ENCODE measurements at places on chromosomes 2 and 18.

DNA sequence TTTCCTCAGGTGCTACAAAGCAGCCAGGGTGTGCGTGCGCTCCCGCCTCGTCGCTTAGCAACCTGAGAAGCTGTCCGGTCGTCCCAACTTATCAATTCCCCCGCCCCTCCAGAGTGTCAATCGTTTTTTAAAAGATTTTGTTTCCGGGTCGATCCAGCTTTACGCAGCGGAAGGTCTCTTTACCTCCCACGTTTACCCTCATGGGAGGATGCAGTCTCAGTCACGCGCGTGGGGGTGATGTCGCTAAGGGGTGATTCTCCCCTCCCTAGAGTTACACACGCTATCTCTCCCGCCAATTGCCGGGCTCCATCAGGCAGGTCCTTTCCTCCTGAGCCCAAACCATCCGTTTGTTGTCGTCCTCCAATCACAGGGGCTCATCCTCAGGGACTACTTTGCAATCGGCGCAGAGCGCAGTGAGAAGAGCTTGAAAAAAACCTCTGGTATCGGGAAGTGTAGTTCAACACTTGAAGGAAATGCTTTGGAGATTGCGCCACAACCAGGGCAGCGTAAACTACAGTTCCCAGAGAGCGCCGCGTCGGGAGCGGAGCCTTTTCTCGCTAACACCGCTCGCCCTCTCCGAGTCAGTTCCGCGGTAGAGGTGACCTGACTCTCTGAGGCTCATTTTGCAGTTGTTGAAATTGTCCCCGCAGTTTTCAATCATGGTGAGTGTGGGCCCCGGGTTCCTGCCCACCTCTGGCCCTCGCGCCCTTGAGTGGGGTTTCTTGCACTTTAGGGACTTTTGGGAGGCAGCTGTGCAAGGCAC, at the start of the genes MDH1 and WDPCP:
TSS of gene MDH1 (plus strand) at position 579 of the 763 bp plus-strand sequence. CDS start at position 660, 81 bp downstream.
TSS of gene WDPCP (minus strand) at position 93 of the 763 bp plus-strand sequence. CDS start 206 bp downstream, outside the sequence.
- DNase-seq = peak; percentile 100

DNA sequence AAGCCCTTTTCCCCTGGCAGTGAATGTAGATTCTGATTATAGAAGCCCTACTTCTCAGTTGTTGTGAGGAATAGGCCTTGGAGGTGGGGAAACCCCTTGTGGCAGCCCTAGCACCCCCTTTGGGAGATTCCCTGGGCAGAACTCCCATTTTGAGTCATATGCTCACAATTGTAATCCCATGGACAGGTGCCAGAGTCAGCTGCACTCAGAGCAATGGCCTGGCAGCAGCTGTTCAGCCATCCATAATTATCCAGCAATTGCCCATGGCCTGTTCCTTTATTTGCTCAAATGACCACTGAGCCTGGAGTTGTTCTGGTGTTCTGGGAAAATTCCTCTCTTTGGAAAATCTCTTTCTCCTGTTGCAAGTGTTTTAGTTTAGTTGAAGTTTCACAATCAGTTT, 71.7 kb downstream of the PTRHD1 start:
- peak; percentile 83 for DNase-seq

DNA sequence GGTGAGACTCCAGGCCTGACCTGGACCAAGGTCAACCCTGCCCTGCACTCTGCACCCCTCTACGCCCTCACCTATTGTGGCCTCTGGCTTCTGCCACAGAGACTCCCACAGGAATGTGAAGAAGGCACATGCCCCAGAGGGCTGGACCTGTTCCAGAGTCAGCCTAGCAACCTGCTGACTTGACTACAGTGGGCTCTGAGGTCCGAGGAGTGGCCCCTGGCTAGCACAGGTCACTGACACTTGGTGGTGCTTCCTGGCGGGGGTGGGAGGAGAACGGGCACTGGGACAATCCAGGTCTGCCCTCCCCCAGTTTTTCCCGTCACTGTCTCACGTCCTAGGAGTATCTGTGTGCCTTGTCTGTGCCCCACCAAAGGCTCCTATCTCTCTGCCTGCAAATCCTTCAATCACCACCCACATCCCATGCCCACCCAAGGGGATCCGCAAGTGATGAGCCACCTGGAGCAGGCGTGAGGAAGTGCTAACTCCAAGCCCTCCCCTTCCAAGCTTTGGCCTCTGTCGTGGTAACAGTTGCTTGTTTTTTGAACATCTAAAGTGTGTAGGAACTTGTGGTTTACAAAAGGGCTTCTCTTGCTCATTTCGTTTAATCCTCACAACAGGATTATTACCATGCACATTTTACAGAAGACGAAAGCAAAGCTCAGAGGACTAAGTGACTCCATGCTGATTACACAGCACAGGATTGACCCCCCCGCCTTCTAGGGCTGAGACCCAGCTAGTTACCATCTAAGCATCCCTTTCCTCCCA, 86.2 kb downstream of the MCFD2 start:
- no peak for DNase-seq

- no peak for DNase-seq
Measured at GRCh38 chr2:230757476-230757875, 44.8 kb downstream of the CAB39 start.

DNA sequence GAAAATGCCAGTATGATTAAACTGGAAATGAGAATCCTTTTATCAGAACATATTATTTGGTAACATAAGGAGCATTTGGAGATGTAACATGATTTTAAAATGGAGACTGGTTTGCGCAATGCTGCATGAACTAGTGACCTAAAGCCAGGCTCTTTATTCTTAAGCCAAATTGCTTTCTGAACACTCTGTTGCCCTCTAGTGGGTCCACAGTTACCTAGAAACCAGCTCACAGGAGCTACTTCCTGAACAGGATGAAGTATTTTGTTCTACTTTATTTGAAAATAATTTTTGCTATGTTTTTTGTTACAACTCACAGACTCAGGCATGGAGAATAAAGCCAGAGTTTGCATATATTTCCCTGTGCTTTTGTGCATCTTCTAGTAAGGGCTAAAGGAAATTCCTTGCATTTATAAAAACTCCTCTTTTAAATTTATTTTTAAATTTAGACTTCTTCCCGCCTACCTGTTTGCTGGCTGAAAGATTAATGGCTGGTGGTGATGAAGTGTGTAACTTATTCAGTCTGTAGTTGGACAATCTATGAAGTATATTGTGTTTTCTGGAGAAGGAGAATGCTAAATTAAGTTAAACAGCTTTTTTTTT, 146.7 kb downstream of the PARD3B start:
- DNase-seq = peak; percentile 92

- DNase-seq = no peak
Measured at GRCh38 chr2:203490391-203490790, 44.7 kb downstream of the RAPH1 start.

DNA sequence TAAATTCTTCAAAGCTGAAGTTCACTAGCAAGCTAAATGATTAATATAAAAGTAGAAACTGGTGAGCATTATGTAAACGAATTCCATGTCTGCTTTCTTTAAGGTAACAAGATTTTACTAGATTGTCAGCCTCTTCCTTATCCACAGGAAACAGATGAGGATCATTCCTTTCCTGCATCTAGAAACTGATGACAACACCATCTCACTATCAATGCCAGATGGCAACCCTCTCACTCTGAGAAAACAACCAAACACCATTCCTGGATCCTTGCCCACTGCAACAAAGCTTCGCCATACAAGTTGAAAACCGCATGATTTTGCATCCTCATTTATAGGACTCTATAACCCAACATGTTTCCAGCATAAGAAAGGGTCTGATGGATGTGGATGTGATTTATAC, 122.9 kb downstream of the ZNF521 start:
- no peak for DNase-seq

DNA sequence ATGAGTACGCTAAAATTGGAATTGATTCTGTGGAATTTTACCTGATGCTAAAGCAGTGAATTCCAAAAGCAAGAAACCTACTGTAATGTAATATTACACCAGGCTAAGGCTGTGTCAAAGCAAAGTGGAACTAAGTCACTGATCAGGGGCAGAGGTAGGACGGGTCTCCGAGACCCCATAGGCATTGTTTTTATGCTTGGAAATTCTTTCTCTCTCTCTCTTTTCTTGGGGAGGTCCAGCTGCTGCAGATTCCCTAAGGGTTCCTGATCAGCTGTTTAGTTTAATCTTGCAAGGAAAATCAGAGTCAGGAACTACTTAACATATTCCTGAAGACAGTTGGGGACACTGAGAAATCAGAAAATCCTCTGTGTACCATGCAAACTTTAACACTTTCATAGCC, 220.2 kb downstream of the SRBD1 start:
- DNase-seq = no peak

DNA sequence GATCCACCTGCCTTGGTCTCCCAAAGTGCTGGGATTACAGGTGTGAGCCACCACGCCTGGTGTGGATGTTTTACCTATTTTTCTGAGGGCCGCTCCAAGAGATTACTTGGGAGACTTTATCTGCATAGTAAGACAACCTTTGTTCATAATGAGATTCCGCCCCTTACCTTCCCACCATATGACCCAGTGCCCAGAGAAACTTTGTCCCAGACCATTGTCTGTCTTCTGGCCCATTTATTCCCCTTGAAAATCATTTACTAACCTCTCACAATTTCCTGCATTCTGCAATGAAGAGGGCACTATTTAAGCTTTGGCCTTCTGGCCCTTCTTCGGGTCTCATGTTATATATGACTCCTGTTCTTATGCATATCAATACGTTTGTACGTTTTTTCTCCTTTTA, 13.7 kb upstream of the TMEM37 start:
- DNase-seq = no peak
